OCI-LY7 (cell line): ENCODE measurements at places on chromosomes 2 and 18. TPM values are rescaled to one million over a fixed set of nuclear protein-coding genes. Genes with fewer than 3 reads are reported as not detected.

DNA sequence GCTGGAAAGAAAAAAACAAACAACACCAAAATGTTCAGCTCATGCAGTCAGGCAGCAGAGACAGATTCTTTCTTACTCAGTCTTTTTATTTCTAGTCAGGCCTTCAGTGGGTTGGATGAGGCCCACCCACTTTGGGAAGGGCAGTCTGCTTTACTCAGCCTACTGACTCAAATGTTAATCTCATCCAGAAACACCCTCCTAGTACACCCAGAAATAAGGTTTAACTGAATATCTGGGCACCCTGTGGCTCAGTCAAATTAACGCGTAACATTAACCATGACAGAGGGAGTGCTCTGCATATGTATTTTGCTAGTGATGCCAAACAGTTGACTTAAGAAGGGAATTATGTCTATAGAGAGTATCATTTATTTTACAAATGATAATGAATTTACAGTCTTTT is 401.6 kb downstream of the PARD3B start:
- DNase-seq = no peak

DNA sequence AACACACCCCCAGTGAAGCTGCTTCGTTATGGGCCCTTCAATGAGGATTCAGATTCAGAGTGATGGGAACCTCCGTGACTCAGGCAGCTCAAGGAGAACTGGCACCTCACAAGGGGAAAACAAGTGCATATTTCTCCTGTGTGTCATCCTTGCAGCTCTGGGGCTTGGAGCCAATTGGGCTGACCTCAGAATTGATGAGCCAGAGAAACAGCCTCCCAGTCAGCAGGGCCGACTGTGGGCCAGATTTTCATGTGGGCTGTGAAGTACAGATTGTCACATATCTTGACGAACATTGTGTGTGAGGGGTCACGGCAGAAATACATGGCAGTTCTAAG is 189.6 kb upstream of the SP5 start:
- no peak for DNase-seq

CRYGC gene
- not detected in 2 replicates for total RNA-seq

GRCh38 chr2:231612109-231612455 is 19.4 kb downstream of the TEX44 start:
- DNase-seq = no peak

BOK gene
- not detected in 2 replicates for total RNA-seq

GRCh38 chr2:65331336-65332025 is 100.9 kb downstream of the SPRED2 start:
- DNase-seq = no peak

GRCh38 chr2:121297217-121297830 is 12.3 kb upstream of the TFCP2L1 start:
- DNase-seq = no peak

- DNase-seq = no peak
Observed at GRCh38 chr2:142734770-142735169, 142.7 kb upstream of the KYNU start.

GRCh38 chr2:216119986-216120385 is 10.8 kb downstream of the XRCC5 start:
- DNase-seq = no peak

- no peak for DNase-seq
Observed at GRCh38 chr2:132438691-132439090, 22.1 kb downstream of the GPR39 start.

GPC1 gene
- 3.0 and 4.0 TPM in 2 replicates for total RNA-seq

DNA sequence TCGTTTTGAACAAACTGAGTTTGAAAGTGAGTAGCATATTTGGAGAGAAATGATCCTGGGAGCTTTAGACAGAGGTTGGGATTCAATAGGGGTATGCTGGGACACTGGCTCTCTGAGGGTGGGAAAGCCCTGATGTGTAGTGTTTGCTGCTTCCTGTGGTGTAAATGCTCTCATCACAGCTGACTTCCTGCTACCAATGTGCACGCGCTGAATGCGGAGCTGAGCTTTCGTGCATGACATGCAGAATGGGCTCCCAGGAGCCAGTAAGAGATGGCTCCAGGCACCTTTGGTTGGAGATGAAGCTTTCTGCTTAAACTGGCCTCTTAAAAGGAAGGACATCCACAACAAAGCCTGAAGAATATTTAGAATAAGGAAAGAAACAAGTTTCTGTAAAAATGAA is 224.1 kb upstream of the CCDC150 start:
- peak; percentile 1 for DNase-seq

- DNase-seq = no peak
Observed at GRCh38 chr2:208304157-208304556, 38.1 kb downstream of the PIKFYVE start.

DNA sequence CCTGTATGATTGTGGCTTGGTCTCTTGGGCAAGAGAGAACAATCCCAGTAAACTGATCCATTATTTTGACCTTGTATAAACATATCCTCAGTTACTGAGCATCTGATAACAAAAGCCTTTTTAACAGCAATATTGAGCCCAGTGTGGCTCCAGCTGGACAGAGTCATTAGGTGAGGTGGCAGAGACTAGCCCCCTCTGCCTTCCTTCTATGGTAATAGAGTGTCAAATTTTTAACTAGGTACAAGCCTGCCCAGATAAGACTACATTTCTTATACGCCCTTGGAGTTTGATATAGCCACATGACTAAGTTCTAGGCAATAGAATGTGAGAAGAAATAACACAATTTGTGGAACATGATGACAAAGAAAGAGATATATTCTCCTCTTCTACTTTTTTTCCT is 56.2 kb downstream of the HNMT start:
- DNase-seq = no peak

DNA sequence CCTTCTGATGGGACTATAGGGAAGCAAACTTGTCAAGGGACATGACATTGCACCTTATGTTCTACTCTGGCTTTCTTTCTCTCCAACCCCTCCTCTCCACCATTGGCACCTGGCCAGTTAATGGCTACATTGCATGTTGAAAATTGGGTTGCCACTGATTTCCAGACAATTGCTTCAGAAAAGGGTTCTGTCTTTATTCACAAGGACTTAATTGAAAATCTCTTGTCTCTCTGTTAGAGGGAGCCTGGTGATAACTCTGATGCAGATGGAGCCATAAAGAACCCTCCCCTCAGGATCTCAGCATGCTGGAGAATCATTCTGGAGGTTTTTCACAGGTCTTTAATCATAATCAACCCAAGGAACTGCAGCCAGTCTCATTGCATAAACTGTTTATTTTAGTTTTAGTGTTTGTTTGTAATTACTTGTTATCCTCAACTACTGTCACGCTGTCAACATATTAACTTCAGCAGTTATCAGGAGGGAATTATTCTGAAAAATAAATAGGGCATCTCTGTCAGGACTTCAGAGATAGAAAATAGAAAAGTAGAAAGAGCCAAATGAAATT is 316.8 kb downstream of the RIT2 start:
- no peak for DNase-seq
